ENCODE measurements at places on chromosomes 12 and 14.

DNA sequence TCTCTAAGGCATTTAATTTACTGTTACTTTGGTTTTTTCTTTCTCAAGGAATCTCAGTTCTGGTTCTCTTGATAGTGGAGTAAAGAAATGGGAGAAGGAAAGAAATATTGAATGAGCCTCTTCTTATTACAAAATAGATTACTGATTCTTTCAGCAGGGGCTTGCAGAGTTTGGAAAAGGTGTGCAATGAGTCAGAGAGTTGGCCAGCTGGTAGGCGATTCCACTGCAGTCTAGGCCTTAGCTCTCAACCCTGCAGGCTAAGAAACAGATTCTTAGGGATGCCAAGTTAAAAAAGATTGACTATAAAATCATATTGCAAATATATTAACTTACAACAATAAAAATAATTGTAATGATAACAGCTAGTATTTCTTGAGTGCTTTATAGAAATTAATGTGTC, 25.8 kb downstream of the NR1H4 start:
- DNase-seq: no peak

DNA sequence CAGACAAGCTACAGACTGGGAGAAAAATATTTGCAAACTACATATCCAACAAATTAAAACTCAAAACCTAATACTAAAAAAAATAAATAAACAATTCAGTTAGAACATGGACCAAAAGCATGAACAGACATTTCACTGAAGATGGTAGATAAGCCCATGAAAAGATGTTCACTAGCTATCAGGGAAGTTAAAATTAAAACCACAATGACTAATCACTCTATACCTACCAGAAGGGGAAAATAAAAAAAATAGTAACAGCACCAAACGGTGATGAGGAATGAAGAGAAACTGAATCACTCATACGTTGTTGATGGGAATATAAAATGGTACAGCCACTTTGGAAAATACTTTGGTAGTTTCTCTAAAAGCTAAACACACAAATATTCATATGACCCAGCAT, 31.1 kb upstream of the DHRS7 start:
- DNase-seq: no peak

DNA sequence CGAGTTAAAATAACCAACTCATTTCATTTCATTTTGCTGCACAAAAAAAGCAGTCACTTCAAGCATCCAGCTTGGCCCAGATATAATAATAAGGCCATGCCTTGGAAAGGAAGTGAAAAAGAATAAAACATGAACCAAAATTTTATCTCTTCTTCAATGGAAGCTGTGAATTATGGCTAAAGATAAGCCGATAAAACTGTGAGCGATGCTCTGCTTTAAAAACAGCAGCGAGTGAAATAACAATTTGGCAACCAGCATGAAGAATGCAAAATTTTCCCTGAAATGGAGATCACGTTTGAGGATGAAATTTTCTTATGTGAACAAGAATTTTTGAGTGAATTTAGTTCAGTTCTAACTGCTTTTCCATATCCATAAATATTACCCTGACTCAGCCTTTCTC, 70.4 kb downstream of the KCNC2 start:
- DNase-seq: no peak

- DNase-seq: no peak
Observed at GRCh38 chr12:8057306-8057705, 8.9 kb downstream of the C3AR1 start.

GRCh38 chr14:21093769-21094681, 4.4 kb downstream of the ZNF219 start:
- no peak for DNase-seq

- no peak for DNase-seq
Observed at GRCh38 chr14:43765474-43765873, 741.6 kb downstream of the FSCB start.

GRCh38 chr12:115920395-115921183, 356.9 kb downstream of the MED13L start:
- DNase-seq: no peak

DNA sequence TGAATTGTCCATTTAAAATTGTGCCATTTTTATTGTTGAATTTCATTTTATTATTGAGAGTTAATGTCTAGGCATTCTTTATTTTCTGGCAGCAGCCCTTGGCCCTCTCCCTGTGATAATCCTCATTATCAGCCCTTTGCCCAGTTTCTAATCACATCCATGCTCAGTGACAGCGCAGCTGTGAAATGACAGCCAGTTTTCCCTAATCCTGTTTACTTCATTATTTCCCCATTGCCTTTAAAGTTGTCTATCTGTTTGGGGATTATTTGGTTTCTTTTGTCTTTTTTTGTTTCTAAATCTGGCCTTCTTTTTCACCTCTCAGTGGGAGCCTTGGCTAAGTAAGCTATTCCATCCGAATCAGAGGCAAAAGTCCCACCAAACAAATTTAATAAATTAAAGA, 476.9 kb downstream of the SLC6A15 start:
- no peak for DNase-seq

DNA sequence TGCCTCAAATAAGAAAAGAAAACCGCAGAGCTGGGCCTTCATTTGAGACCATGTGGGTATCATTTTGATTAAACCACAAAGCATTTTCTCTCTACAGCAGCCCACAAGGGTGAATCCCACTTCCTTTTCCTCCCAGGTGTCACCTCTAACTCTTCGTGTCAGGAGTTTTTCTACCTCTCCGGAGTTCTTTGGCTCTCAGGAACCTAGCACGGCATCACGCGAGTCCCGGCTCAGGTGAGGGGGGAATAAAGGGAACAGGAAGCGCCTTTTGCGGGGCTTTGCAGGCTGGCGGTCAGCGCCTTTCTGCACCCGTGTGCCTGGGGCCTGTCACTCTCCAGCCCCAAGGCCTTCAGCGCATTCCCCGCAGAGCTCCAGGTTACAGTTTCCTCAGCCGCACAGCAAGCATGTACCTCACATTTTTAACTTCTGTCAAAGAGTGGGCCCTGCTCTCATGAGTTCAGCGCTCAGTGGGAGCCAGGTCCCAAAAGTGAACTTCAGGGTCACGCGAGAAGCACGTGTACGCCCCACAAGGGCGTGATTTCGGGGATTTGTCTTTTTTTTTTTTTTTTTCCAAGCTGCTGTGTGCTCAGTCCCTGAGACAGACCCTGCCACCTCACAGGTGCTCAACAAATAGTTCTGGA, 740 bp upstream of the PRPF40B start:
- DNase-seq: peak; percentile 49

- peak; percentile 40 for DNase-seq
Observed at GRCh38 chr12:104790296-104791125, 167.6 kb downstream of the SLC41A2 start.

DNA sequence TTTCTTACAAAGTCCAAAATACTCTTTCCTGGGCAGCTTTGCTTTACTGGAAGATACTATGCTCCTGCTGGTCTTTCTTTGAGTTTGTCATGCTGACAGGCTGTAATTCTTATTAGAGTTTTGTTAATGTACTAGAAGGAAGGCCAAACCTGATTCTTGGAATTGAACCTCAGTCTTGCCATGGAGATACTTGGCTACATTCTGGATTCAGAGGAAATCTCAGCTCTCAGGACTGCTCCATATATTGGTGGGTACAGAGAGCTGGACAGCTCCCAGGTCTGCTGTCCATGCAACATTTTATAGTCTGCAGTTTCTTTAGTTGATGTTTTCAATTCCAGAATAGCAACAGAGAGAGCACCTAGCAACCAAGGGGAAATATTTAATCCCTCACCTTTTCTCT, 363.1 kb upstream of the STXBP6 start:
- DNase-seq: no peak

- no peak for DNase-seq
Observed at GRCh38 chr12:108425238-108425795, 86.2 kb upstream of the CMKLR1 start.

- DNase-seq: no peak
Observed at GRCh38 chr12:99334285-99335056, 313.1 kb upstream of the GARIN6 start.

DNA sequence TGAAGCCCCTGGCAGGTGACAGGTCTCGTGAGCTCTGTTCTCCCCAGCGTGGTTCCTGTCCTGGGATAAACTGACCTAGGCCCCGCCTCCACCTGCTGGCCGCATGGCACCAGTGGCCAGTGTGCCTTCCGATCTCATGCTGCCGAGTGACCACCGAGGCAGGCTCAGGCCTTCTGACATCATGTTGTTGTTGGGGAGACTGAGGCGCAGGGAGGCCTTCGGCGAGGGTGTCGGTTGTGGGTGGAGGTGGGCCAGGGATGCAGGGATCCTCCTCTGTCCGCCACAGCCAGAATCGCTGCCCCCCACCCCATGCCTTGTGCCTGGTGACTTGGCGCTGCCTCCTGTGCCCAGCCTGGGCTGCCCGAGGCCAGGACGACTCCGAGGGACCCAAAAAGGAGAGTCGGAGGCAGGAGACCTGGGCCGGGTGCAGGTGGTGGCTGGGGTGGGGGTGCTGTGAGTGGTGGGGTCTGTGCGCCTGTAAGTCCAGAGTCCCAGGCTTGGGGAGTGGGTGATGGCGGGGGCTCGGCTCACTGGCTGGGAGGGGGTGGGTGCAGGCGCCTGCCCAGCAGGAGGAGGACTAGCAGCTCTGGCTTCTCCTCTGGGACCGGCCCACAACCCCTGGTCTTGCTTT, 24.3 kb downstream of the ASPG start:
- no peak for DNase-seq

DNA sequence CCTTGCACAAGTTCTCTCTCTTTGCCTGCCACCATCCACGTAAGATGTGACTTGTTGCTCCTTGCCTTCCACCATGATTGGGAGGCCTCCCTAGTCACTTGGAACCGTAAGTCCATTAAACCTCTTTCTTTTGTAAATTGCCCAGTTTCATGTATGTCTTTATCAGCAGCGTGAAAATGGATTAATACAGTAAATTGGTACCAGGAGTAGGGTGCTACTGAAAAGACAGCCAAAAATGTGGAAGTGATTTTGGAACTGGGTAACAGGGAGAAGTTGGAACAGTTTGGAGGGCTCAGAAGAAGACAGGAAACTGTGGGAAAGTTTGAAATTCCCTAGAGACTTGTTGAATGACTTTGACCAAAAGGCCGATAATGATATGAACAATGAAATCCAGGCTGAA, 27.9 kb downstream of the STYK1 start:
- DNase-seq: no peak

DNA sequence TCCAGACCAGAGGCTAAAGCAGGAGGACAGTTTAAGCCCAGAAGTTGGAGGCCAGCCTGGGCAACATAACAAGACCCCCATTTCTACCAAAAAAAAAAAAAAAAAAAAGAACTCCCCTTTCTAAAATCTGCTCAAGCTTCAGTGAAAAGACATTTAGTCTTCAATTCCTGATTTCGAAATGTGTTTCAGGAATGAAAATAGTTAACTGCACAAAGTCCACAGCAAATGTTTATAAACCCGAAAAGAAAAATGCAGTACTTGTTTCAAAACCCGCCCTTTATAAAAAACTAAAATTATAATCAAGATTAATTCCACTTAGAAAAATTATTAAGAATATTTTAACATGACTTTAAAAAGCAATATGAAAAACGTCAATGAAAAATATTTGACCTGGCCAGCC, 12.1 kb downstream of the ATXN2 start:
- DNase-seq: no peak

DNA sequence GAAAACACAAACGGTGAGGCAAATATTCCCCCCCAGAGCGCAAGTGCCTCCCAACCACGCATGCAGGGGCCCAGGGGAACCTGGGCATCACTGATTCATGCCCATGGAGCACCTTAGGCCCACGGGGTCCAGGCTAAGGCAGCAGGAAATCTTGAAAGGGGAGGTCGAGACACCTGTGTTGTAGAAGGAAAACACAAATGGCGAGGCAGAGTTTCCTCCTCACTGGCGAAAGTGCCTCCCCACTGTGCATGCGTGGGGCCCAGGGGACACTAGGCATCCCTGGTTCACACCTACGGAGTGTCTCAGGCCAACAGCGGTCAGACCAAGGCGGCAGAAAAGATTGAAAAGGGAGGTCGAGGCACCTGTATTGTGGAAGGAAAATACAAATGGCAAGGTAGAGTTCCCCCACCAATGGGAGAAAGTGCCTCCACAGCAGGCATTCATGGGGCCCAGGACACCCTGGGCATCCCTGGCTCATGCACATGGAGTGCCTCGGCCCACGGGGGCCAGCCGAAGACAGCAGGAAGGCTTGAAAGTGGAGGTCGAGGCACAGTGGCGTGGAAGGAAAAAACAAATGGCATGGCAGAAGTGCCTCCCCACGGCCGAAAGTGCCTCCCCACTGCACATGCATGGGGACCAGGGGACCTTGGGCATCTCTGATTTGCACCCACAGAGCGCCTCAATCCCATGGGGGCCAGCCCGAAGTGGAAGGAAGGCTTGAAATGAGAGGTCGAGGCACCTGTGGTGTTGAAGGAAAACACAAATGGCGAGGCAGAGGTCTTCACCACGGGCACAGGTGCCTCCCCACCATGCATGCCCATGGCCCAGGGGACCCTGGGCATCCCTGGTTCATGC, 368.8 kb downstream of the ALG10 start:
- DNase-seq: no peak

GRCh38 chr14:52121441-52121840, 52.6 kb upstream of the NID2 start:
- DNase-seq: no peak

- DNase-seq: no peak
Observed at GRCh38 chr12:130482448-130482847, 144.8 kb downstream of the PIWIL1 start.

- DNase-seq: no peak
Observed at GRCh38 chr14:101078892-101079221, 175.3 kb upstream of the RTL1 start.

- DNase-seq: no peak
Observed at GRCh38 chr12:65803251-65803650, 21.0 kb upstream of the HMGA2 start.

- no peak for DNase-seq
Observed at GRCh38 chr14:102197317-102197853, 57.7 kb downstream of the WDR20 start.

DNA sequence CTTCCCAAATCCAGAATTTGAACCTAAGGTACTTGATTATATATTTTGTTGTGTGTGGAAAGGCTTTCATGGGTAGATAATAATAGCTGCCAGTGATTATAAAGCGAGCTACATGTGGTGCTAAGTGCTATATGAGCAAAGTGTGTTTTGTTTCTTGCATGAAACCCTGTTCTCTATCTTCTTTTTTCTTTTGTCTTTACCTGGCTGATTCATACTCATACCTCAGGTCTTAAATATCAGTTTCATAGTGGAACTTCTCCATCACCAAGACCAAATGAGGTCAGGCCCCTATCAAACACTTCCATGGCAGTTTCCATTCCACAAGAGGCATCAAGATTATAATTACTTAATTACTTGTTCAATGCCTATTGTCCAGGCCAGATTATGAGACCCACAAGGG, 6.9 kb downstream of the MAP3K9 start:
- DNase-seq: no peak

GRCh38 chr12:20188930-20189653, 179.2 kb upstream of the PDE3A start:
- DNase-seq: no peak

DNA sequence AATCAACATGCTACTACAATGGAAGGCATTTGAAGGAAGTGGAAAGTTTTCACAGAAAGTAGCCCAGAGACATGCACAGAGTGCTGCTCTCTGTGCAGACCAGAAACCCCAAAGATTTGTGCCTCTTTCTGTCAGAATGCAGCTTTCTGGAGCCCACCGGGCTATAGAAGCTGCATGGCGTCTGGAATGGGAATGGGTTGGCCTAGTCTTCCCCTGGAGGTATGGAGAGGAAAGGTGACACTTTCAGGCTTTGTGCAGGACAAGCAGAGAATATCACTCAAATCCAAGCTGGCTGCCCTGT, 21.3 kb upstream of the ZFP36L1 start:
- DNase-seq: no peak
